ENCODE measurements at places on chromosomes 7 and 10. TPM values are rescaled to one million over a fixed set of nuclear protein-coding genes. Genes with fewer than 3 reads are reported as not detected.

The FRG2B gene
- not detected for total RNA-seq

The CHRM2 gene
- total RNA-seq, result 1.7 TPM

The TBATA gene
- not detected for total RNA-seq

The NODAL gene
- not detected for total RNA-seq

The GDF10 gene
- 44.9 TPM for total RNA-seq

The VSTM4 gene
- total RNA-seq, result 8.7 TPM

The SNCG gene
- 8.8 TPM for total RNA-seq

The IFIT5 gene
- total RNA-seq, result 27.5 TPM

The NPTX2 gene
- total RNA-seq, result not detected

The NEURL1 gene
- total RNA-seq, result under 0.01 TPM

The DDC gene
- not detected for total RNA-seq

The NPC1L1 gene
- 0.17 TPM for total RNA-seq

The R3HCC1L gene
- 20.2 TPM for total RNA-seq

The GOLGA7B gene
- not detected for total RNA-seq

The FRMD4A gene
- 14.1 TPM for total RNA-seq

The SUN3 gene
- not detected for total RNA-seq

The MACC1 gene
- total RNA-seq, result 0.15 TPM

The MARCHF5 gene
- total RNA-seq, result 12.7 TPM

The SHH gene
- total RNA-seq, result under 0.01 TPM

The RSPH10B gene
- 0.50 TPM for total RNA-seq

The CDNF gene
- total RNA-seq, result 3.1 TPM

The ENTPD1 gene
- total RNA-seq, result 0.50 TPM

The FLNC gene
- 462 TPM for total RNA-seq

The GRID1 gene
- not detected for total RNA-seq

The ASB13 gene
- total RNA-seq, result 13.9 TPM

The KLF14 gene
- under 0.01 TPM for total RNA-seq

The GRM8 gene
- not detected for total RNA-seq

The PTF1A gene
- total RNA-seq, result not detected

The TAS2R41 gene
- 0.17 TPM for total RNA-seq

The ICA1 gene
- total RNA-seq, result 0.33 TPM

The MCM10 gene
- 6.0 TPM for total RNA-seq

The TDRD1 gene
- 0.50 TPM for total RNA-seq

The ADRA2A gene
- not detected for total RNA-seq
